ENCODE measurements at places on chromosomes 16 and 17.

GRCh38 chr16:2333772-2334379 is 6.7 kb downstream of the ABCA3 start:
- DNase-seq: no peak

GRCh38 chr17:63249256-63250004 is 196.7 kb downstream of the CYB561 start:
- DNase-seq: no peak

DNA sequence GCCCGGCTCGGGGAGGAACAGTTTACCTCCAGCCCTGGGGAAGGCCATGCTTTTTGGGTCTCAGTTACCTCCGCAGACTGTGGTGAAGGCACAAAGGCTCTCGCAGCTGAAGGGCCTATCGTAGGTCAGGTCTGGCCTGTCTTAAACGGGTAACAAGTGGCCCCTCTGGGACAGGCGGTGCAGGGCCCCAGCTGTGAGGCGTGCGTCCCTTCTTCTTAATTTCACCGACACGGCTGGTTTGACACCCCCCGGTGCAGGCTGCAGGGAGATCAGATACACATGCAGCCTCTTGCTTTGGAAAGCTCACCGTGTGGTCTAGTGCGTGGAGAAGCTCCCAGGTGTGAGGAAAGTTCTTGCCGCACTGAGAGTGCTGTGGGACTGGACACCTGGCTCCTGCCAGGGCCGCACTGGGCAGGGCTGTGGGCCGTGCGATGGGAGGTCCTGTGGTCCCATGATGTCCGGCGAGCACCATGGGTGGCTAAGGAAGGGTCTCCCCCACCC is 162.4 kb downstream of the BANP start:
- no peak for DNase-seq

DNA sequence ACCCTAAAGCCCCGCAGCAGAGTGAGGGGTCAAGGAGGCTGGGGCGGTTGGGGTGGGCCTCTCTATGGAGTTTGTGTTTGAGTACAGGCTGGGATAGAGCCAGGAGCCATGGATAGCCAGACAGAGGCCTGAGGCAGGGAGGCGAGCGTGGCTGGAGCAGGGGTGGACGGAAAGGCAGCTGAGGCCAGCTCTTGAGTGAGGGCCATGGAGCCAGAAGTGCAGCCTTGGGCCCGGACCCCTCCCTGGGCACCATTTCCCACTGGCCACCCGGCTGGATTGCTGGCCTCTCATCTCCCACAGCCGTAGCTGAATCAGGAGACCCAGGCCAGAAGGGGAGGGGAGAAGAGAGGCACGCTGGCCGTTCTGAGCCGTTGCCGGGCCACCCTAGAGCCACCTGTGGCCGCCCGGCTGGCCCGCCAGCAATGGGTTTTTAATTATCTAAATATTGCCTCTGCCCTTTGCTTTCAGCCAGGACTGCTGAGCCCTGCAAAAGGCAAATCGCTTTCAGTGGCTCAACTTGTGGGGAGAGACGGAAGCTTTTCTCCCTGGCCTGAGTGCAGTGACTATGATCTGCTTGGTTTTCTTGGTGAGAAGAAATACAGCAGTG is 75.2 kb upstream of the GSE1 start:
- no peak for DNase-seq

DNA sequence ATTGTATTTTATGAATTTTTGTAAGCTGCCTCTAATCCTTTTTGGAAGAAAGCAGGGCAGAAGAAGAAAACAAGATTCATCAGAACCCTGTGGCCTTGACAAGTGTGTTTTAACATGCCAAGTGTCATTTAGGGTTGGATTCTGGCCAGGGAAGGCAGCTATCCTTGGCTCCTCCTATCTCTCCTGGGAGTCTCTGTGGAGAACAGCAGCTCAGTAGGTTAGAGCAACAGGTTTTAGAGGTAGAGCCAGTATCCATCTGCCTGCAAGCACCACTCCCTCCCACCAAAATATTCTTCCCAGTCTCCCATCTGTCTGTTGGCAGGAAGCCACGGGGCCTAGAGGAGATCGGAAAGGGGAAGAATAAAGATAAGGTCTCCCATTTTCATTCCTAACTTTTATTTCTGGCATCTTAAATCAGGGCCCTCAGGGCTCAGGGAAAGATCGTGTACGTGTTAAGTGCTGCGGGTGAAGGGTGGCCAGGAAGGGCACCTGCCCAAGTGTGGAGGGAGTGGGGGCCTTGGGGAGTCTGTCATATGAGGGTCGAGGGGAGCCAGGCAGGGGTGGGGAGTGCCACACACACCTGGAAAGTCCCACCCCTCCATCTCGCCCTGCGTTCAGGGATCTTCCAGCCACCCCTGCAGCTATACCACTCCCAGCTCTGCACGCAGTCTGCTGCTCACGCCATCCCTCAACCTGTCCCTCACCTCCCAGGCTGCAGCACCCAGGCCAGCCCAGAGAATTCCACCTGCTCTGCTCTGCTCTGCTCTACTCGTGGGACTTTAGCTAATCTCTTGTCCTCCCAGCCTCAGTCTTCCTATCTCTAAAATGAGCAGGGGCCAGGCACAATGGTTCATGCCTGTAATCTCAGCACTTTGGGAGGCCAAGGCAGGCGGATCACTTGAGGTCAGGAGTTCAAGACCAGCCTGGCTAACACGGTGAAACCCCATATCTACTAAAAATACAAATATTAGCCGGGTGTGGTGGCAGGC is 17.1 kb upstream of the CPSF4L start:
- no peak for DNase-seq

- DNase-seq: no peak
Observed at GRCh38 chr17:82870091-82870491, 30.3 kb upstream of the ZNF750 start.

GRCh38 chr16:27778926-27779570 is 229.1 kb downstream of the KATNIP start:
- DNase-seq: no peak

DNA sequence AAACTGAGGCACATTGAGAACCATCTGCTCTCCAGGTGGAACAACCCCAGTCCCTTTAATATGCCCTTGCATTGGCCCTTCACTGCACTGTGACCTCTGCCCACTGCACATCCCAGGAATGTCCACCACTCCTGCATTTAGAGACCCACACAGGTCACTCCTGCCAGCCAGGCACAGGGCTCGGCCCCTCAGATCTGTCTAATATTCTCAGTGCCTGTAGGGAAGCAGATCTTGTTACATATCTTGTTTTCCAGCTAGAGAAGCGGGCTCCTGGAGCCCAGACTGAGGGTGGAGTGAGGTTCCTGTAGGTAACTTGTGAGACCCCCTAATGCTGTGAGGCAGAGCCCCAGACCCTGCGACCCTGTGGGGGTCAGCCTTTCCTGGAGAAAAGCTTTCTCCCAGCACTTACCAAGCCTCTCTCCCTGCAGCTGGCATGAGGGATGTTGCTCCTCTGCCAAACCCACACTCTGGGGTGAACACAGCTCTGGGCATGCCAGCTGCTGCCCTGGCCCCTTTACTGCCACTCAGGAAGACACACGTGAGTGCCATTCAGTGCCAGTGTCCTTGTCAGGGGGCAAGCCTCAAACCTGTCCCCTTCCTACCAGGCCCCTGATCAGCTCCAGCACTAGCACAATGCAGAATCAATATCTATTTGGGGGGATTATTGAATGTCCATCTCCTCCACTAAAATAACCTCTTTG is 40.3 kb upstream of the CRHR1 start:
- DNase-seq: no peak

- no peak for DNase-seq
Observed at GRCh38 chr16:89361751-89362539, 128.4 kb downstream of the ANKRD11 start.

GRCh38 chr16:72174726-72175125 is 2.8 kb upstream of the PMFBP1 start:
- no peak for DNase-seq

DNA sequence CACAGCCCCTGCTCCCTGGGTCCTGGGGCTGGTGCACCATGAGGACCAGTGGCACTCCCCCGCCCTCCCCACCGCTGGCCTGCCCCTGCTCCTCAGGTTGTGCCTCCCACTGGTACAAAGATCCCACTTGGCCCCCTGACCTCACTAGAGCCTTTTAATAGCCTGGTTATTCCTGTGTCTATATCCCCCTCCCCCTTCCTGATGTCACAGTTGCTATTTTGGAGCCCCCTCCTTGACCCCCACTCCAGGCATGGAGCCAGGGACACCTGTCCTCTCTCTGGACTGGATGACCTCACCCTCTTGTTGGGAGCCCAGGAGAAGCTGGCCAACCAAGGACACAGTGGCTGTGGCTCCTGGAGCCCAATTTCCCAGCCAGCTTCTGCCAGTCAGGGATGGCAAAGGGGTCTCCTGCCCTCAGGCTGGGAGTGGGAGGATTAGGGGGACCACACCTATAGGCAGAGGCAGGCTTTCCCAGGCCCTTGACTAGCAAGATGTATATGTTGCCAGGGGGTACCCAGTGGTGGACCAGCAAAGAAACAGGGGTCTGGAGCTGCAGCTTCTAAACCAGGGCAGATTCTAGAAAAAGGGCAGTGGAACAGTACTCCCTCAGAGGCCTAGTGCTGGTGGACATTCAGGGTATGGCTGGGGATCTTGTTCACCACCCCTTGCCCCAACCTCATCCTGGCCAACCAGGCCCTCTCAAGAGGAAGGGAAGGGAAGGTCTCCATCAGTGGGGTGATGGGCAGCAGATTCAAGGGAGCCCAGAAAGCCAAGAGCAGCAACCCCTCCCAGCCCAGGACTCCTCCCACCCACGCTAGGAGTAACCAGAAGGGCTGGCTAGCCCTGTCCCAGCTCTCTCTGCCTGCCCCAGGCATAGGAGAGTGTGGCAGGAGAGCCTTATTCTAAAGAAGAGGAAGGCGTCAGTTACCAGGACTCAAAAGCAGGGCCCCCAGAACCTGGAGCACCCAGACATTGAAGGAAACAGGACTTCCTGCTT is 10.9 kb downstream of the HDAC5 start:
- no peak for DNase-seq

- DNase-seq: no peak
Observed at GRCh38 chr16:15611610-15612009, 31.3 kb downstream of the MARF1 start.

- DNase-seq: no peak
Observed at GRCh38 chr16:27267037-27267677, 1.4 kb downstream of the NSMCE1 start.

- DNase-seq: no peak
Observed at GRCh38 chr16:22008215-22009059, 526 bp downstream of the MOSMO start.

DNA sequence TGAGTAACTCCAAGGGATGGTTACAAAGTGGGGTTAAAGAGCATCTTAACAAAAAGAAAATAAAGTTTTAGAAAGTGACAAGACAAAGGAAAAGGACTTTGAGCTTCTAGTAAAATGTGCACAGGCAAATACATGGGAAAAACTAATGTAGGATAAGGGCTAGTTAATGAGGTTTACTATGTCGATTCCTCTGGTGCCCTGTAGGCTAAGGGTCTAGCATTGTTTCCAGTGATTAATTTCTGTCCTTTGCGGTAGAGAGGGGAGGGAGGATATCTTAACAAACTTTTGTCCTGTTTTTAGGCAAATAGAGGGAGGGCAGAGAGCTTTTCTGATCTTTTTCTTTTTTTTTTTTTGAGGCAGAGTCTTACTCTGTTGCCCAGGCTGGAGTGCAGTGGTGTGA is 96.6 kb upstream of the SIAH1 start:
- DNase-seq: no peak

GRCh38 chr16:80263181-80263823 is 277.5 kb upstream of the DYNLRB2 start:
- DNase-seq: no peak

- DNase-seq: no peak
Observed at GRCh38 chr17:44593156-44593555, 35.9 kb downstream of the FZD2 start.

DNA sequence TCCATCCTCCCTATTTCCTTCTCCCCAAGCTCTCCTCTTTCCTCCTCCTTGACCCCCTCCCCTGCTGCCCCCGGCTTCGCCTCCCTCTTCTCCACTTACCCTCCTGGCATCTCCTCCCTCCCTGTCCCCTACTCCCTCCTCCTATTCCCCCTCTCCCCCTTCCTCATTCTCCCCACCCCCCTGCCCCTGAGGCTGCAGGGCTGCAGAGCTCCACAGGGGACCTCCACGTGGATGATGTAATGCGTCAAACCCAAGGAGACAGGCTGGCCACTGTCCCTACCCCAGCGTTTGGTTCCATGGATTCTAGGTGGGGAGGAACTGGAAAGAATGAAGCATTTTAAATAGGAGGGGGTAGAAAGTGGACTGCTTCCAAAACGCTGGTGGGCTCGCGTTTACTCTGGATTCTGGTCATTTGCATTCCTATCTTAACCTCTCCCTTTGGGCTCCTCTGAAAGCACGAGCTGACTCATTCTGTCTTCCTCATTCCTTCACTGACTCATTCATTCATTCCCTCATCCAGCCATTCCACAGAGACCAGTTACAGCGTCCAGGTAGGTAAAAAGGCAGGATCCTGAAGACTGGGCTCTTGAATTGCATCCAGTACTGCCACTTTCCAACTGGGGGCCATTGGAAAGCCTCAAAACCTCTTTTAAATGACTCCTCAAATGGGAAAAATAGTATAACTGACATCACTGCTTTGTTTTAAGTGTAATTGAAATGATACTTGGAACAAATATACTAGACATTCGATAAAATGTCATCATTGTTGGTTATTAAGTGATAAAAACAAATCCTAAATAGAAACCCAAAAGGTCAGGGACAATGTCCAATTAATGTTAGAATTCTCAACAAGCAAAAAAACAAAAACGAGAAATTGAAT is 943 bp upstream of the COTL1 start:
- DNase-seq: no peak

DNA sequence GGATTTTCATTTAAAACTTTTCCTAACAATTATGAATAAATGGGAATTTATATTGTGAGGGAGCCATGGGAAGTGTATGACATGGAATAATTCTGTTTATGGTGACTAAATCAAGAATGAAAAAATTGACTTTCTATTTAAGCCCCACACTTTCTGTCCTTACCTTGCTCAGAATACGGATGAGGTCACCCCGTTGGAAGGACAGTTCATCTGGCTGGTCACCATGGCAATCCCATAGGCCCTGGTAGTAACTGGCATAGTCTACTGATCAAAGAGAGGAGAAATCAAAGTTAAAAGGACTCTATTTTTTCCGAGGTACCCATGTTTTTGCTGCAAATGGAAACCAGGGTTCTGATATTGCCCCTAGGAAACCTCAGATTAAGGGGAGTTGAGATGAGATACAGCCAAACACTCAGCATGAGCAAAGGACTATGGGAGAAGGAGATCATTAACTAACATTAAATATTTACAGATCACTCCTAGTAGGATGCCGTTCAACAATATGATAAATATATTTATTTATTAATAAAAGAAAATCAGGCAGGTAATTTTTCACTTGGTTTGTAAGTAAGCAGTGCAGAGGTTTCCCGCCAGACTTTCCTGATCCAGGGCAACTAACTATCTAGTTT is 54.9 kb downstream of the SNX11 start:
- no peak for DNase-seq

- no peak for DNase-seq
Observed at GRCh38 chr17:250487-251300, 69.2 kb upstream of the DOC2B start.

DNA sequence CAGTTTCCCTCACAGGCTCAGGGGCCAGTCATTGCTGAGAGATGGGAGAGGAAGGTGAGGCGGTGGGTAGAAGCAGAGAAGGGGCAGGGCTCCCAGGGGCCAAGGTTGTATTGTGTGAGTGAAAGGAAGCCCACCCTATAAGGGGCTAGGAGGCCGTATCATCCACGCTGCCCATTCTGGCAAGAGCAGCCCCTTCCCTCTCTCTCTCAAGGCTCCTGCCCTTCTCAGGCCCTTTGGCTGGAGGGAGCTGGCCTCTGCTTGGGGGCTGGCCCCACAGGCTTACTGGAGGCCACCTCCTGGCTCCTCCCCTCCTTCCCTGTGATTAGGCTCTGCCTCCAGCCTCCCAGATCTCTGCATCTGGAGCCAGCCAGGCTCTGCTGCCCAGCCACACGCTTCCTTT is 7.6 kb downstream of the TBKBP1 start:
- no peak for DNase-seq

Measured in stimulated activated CD8-positive, alpha-beta memory T cell treated with anti-CD3 and anti-CD28 coated beads, Interleukin-2, amount 100 ng/mL, for 1 hour (primary cell).